ENCODE measurements at places on chromosomes 16 and 17.

- peaks cover 16% of the 10 kb centered on the region for H3K36me3 ChIP-seq
- no peaks in the 10 kb centered on the region for H3K27me3 ChIP-seq
- H3K4me3 ChIP-seq: no peak overlapping the region
These were observed 32.6 kb downstream of the KLHDC4 start for GRCh38 chr16:87733190-87733589.

DNA sequence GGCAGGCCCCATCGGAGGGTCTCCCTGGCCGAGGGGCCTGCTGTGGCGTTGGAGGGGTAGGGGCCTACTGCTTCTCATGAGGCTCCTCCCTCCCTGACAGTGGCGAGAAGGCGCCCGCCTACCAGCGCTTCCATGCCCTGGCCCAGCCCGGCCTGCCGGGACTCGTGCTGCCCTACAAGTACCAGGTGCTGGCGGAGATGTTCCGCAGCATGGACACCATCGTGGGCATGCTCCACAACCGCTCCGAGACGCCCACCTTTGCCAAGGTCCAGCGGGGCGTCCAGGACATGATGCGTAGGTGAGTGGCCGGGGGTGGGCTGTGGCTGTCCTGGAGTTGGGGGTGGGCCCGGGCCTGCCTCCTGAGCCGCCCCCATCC is 1.7 kb downstream of the CDT1 start:
- DNase-seq: no peak
- H3K27ac ChIP-seq: no peak overlapping the region
- H3K36me3 ChIP-seq: no peaks in the 10 kb centered on the region
- H3K4me1 ChIP-seq: peaks cover 36% of the 10 kb centered on the region
- no peaks in the 10 kb centered on the region for H3K27me3 ChIP-seq

GRCh38 chr17:76845541-76846017 is 22.6 kb upstream of the MGAT5B start:
- no peaks in the 10 kb centered on the region for H3K27me3 ChIP-seq
- no peak for DNase-seq
- no peaks in the 10 kb centered on the region for H3K36me3 ChIP-seq
- H3K4me3 ChIP-seq: no peak overlapping the region
- H3K4me1 ChIP-seq: no peaks in the 10 kb centered on the region

GRCh38 chr17:18187226-18187625 is 3.6 kb downstream of the ALKBH5 start:
- H3K4me3 ChIP-seq: peak overlapping the region; percentile 92
- peaks cover 6% of the 10 kb centered on the region for H3K36me3 ChIP-seq
- peak overlapping the region; percentile 99 for H3K27ac ChIP-seq
- DNase-seq: no peak

DNA sequence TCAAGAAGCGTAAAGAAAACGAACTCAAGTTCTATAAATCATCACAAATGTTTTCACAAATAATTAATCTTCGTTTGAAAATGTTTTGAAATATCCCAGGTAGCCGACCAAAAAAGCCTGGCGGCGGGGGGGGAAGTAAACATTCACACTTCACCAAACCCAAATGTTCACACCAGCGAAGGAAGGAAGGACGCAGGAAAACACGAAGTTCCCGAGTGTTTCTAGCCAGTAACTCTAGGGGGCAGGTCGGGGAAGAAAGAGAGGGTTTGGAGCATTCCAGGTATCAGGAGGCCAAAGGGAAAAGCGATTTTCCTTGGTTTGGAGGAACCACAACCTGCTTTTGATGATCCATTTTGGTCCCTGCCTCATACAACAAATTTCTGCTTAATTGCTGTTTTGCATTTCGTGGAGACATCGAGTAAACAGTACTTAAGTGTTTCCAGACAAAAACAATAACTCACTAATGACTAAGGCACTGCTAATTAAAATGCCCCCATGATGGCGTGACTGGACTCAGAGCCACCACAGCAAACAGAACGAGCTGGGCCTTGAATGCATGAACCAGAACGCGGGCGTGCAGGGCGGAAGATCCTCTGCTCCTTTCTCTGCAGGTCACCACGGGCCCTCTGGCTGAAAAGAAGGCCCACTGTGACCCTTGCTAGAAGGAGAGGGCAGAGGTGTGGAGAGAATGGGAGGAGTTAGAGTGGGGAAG is 16.6 kb downstream of the ZFHX3 start:
- H3K36me3 ChIP-seq: no peaks in the 10 kb centered on the region
- DNase-seq: no peak
- H3K27ac ChIP-seq: no peak overlapping the region
- H3K4me3 ChIP-seq: no peak overlapping the region

Data from vagina (tissue), 2 donors.